ENCODE measurements at places on chromosomes 5 and 9.
A peak's percentile ranks its signal among the peaks of the same experiment; 100 is the strongest.

DNA sequence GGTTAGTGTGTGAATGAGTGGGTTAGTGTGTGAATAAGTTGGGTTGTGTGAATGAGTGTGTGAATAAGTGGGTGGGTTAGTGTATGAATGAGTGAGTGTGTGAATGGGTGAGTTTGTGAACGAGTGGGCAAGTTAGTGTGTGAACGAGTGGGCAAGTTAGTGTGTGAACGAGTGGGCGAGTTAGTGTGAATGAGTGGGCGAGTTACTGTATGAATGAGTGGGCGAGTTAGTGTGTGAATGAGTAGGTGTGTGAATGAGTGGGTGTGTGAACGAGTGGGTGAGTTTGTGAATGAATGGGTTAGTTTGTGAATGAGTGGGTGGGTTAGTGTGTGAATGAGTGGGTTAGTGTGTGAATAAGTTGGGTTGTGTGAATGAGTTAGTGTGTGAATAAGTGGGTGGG is 34.7 kb downstream of the NKD2 start:
- DNase-seq, result no peak

- DNase-seq, result no peak
Measured at GRCh38 chr5:10400831-10401230, 40.8 kb upstream of the ROPN1L start.

DNA sequence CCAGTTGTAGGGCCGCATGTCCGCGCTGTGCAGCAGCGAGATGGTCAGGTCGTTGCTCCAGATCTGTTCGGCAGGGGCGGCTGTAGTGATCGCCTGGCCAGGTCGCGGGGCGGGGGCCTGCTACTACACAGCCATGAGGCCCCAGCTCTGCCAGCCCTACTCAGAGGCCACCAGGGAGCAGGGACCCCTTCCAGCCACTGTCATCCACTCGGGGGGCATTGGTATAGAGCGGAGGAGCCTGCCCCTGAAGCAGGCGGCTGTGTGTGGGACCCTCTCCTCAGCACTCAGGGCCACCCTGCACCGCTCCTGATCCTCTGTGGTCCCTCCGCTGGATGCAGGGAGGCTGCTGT is 1.7 kb downstream of the FBXW5 start:
- no peak for DNase-seq

GRCh38 chr5:66945389-66946349 is 250.9 kb downstream of the CD180 start:
- no peak for DNase-seq

- no peak for DNase-seq
Measured at GRCh38 chr9:19451240-19452087, 42.7 kb downstream of the ACER2 start.

DNA sequence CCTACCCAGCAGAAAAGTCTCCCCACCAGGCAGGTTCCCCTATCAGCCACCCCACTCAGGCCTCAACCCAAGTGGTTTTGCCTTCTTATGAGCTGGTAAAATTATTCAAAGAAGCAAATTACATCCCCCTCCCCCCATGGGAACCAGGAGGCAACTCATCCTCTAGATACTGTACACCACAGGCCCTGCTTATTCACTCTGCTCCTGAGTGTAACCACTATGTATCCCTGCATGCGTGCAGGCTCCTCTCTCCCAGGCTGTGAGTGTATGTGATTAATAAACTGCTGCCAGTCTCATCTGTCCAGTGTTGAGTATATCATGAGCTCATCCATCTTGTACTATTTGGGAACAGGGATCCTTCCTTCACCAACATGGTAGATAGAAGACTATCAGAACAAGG is 8.6 kb downstream of the KCTD16 start:
- DNase-seq, result no peak

DNA sequence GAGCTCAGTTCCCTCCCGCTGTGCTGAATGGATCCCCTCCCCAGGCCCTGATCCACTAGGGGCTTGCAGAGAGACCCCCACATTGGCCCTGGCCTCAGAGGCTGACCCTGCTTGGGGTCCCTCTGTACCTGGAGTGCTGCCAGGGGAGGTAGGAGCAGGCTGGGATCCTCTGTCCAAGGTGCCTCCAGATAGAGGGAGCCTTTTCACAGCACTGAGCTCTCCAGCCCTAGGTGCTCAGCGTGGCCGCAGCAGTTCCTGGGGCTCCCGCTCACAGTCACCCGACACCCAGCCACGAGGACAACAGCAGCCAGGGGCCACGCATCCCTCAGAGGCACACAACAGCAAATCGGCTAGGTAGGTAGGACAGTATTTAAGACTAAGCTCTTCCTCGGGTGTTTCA is 62.2 kb upstream of the IRX2 start:
- DNase-seq, result no peak

DNA sequence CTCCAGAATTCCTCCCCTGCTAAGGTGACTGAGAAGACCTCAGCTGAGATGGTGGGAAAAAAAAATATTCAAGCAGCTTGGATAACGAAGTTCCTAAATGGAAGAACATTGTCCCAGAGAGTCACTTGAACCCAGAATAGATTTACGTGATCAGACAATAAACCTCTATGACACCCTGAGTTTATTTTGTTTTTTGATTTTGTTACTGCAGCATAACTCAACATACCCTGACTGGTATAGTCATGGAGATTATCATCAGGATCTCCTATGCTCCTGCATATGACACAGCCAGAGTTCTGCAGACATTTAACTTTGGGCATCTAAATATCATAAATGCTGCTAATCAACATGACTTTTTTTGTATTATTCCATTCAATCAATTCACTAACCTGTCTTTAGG is 282.9 kb downstream of the RASEF start:
- no peak for DNase-seq

- peak; percentile 6 for DNase-seq
Measured at GRCh38 chr9:24582146-24583126, 36.7 kb upstream of the IZUMO3 start.

DNA sequence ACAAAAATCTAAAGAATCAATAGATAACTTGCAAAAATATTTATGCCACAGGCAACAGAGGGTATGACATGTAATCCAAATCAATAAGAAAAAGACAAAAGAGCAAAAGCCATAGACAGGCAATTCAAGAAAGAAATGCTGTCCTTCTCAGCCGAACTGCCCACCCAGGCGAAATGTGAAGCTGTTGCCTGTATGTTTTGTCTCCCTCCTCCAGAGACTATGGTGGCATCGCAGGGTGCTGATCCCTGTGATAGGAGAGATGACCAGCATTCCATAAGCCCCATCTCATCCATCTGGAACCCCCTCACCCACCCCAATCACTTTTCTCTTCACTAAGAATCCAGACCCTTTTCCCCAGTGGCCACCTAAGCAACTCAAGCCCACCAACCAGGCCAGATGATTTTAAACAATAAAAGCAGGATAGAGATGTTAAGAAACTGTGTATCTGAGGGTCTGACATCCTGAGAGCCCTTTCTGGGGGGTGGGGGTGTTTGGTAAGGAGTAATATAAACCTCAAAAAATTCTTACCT is 5.3 kb upstream of the ACSL6 start:
- DNase-seq, result no peak

All from NCI-H2081 treated with DMSO at 0.1 percent for 48 hours (cell line).